Activated CD8-positive, alpha-beta memory T cell treated with anti-CD3 and anti-CD28 coated beads, Interleukin-2, amount 50 U/mL, for 48 hours (primary cell): ENCODE measurements at places on chromosomes 3 and 15.
A peak's percentile ranks its signal among the peaks of the same experiment; 100 is the strongest.

DNA sequence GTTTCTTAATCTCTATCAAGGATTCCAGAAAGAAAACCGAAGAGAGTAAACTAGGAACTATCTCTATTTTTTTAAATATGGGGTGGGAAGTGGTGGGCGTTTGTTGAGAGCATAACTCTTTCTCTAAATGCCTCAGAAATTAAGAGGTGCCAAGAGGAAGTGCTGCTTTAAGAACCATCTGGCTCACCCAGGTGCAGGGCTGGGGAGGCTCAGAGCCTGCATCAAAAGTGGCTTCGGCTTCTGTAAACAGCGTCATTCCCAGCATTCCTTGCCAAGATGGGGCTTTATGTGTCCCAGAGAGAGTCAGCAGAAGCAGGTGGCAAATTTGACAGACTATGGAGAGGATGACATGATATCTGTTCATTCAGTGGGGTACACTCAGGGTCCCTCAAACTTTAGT, 123.3 kb upstream of the BFSP2 start:
- no peak for DNase-seq

DNA sequence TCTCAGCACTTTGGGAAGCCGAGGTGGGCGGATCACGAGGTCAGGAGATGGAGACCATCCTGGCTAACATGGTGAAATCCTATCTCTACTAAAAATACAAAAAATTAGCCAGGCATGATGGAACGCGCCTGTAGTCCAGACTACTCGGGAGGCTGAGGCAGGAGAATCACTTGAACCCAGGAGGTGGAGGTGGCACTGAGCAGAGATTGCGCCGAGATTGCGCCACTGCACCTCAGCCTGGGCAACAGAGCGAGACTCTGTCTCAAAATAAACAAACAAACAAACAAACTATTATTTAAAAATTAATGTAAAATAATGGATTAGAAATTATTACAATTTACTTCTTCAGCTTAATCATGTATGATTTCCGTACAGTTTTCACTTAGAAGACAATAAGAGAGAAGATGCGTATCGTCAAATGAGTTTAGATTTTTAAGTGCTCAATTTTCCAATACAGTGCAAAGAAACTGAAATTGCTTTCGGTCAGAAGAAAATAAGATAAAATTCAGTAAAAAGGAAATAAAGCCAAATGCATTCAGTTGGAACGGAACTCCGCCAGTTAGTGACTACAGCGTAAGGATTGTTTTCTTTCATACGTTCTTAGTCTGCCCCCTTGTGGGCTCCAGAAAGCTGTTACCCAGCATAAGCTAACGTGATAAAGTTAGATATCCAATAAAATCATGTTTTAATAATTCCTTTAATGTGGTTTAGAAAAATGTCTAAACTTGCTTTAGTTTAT, 24.8 kb downstream of the AADAC start:
- no peak for DNase-seq

GRCh38 chr15:39685999-39686613, 96.5 kb downstream of the FSIP1 start:
- no peak for DNase-seq

GRCh38 chr3:55059027-55059629, 131.3 kb upstream of the LRTM1 start:
- no peak for DNase-seq

DNA sequence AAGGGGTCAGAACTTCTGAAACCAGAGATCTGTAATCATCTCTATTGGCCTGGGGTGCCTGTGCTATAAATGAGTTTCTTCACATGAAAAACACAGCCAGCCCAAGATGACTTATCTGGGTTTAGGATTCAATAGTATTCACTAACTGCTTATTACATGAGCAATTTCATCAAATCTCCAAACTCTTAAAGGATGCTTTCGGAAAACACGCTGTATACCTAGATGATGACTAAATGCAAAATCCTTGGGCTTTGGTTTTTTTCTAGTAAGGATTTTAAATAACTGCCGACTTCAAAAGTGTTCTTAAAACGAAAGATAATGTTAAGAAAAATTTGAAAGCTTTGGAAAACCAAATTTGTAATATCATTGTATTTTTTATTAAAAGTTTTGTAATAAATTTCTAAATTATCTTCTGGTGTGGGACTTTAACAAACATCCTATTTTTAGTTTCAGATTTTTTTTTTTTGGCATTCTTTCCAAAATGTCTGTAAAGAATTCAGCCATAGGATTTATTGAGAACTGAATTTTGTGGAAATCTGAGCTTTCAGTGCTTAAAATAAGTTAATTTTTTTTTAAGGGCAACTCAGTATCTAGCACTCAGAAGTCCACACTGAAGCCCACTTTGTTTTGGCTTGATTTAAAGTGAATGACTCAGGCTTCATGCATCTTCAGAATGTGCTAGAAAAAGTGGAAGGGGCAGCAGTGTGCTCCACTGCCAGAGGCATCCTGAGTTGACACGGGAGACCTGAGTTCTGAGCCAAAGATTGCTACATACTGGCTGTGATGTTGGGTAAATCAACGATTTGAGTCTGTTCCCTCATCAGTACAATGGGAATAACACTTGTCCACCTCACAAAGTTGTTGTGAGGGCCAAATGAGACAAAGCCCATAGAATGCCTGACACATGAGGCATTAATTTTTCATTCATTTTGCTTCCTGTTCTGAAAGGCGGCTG, 18.7 kb downstream of the TMEM43 start:
- no peak for DNase-seq

GRCh38 chr15:67826717-67827561, 1.6 kb downstream of the SKOR1 start:
- DNase-seq = no peak

DNA sequence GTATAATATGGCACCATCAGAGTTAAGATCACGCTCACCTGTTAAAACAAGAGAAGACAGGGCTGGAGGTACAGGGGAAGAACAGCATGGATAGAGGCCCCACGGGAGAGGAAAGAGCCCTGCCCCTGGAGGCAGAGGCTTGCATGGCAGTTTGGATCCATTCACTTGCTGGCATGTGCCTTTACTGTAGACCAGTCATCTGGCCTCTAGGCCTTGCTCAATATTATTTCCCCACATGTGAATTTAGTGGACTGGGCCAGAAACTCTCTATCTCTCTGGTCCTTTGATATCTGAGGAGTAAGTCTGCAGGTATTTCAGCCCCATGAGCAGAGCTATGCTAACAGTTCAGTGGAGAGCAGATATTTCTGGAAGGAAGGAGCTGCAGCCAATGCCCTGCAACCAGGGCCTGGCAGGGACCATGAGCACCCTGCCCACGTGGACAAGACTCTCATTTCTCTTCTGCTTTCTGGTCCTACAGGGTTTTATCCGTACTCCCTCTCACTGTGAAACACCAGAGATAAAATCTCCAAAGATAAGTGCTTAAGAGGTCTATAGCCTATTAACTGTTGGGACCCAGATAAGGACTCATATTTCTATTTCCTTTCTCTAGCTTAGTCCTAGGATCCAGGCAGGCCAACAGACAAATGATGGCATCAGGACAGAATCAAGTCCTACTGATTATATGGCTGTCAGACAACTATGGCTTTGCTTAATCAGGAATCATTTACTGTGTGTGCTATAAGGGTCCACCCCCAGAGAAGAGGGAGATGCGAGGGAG, 65.0 kb downstream of the CLDN11 start:
- DNase-seq = no peak

- DNase-seq = no peak
Observed at GRCh38 chr3:138066972-138067371, 48.4 kb downstream of the DZIP1L start.

GRCh38 chr3:144341471-144341870, 369.8 kb downstream of the DIPK2A start:
- DNase-seq = no peak

DNA sequence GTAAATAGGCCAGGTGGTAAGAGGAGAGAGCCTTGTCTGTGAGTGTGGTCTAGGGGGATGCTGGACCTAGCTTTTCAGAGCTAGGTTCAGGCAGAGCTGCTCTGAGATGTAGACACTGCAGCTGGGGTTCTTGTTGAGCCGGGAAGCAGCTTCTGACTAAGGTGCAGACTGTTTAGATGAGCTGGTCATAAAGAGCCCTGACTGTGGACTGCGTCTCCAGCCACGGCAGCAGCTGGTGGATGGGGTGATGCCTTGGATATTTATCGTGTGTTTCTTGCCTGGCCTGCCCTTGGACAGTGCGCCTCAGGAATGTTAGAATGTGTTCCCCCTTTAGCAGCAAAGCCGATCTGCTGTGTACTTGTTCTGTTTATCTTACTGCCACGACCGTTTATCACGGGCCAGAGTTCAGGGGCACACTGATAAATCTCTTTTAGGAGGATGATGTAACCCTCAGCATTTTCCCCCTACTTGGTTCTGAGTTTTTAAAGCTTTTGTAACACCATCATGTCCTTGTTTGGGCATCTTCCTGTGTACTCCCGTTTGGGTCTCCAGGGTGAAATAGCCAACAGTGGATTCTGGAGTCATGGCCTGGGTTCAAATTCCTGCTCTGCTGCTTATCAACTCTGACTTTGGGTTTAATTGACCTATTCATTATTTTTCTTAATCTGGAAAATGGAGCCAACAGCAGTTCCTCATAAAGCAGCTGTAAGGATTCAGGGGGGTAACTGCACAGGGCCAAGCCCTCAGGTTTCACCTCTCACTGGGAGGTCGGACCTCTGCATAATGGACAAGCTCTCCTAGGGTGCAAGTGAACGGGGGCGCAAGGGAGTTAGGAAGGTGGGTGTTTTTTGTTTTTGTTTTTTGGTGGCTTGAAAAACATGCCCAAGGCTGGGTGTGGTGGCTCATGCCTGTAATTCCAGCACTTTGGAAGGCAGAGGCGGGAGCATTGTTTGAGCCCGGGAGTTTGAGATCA, 51.4 kb downstream of the FLNB start:
- no peak for DNase-seq

DNA sequence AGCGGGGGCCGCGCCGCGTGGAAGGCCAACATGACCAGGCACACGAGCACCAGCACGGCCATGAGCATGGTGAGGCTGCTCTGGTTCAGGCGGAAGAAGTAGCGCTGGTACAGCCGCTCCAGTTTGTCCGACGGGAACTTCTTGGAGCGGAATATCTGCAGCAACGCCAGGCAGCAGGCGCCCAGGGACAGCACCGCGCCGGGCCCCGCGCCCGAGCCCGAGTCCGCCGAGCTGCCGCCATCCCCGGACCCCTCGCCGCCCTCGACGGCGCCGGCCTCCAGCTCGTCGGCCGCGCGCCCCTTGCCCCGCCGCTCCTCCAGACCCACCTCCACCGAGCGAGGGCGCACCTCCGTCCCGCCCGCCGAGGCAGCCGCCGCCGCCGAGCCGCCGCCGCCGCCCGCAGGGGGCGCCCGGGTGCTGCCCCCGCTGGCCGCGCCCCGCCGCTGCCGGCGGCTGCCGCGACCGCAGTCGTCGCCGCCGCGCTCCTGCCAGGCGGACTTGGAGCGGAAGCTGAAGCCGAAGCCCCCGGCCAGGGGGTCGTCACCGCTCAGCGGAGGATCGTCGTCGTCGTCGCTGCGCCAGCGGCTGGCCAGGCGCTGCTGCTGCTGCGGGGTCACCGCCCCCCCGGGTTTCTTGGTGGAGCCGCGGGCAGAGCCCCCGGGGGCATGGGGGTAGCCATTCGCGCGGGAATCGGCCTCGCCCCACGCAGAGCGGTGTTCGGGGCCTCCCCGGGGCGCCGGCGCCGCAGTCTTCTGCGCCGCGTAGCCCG, 957 bp downstream of the ADCY5 start:
- DNase-seq = peak; percentile 79

DNA sequence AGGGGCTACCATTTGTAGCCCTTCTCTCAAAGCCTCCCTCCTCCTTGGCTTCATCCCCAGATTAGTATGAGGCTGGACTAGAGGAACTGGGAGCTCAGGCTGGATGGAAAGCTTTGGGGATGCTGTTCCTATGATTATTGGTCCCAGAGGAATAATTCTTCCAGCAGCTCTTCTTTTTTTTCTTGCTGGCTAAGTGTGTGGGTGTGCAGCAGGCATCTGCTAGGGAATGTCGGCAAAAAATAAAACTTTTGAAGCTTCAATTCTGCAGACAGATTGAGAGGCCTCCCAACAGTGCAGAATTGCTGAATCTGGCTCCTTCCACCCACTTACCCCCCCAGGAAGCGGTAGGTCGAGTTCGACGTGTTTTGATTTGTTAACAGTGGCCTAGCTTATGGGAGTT, 138.5 kb upstream of the ANKRD28 start:
- no peak for DNase-seq

- no peak for DNase-seq
Observed at GRCh38 chr15:63463036-63463435, 41.4 kb upstream of the USP3 start.

DNA sequence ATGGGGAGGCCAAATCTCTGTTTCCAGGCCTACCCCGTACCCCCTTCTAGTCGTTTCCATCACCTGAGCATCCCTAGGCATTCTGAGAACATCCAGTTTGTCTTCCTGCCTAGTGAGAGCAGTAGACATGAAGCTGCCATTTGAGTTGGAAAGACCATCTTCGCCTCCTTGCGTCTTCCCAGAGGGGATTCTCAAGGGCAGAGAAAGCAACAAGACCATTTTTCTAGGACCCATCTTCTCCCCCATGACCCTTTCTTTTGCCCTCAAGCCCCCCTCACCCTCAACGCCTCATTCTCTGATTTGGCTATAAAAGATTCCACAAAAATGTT, 148.7 kb upstream of the BHLHE40 start:
- DNase-seq = no peak

GRCh38 chr15:90407871-90408317, 19.9 kb downstream of the IQGAP1 start:
- DNase-seq = no peak

DNA sequence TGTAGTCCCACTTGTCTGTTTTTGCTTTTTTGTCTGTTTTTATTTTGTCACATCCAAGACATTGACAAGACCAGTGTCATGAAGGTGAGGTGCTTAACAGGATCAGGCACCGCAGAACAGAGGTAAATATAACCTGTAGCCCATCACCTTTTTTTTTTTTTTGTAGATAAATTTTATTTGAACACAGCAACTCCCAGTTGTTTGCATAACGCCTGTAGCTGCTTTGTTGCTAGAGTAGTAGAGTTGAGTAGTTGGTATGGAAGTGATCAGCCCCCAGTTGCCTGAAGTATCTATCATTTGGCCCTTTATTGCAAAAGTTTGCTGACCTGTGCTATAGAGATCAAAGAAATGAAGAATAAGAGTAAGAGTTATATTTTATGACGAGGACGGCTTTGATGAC, 135.0 kb downstream of the TCF12 start:
- no peak for DNase-seq

DNA sequence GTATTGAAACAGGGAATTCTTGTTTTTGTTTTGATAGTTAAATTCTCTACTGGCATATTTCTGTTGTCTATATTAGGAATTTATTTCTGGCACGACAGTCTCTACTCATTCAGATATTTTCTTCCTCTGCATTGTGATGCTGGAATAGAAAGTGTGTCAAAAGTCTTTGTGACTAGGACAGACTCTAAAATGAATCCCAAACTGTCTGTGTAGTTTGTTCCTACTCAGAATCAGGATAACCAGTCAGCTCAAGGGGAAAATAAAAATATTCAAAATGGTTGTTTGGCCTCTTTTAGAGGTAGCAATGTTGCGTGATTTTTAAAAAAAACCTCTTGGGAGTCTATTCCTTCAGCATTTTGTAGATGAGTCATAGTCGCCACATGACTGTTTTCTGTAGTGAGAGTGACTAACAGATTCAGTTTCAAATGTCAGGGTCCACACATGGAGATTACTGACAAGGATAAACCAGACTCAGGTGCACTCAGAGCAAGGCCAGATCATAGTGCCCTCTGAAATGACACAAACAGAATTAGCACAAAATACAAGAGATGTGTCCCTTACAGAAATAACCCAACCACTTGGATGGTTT, 13.1 kb downstream of the SLC7A14 start:
- no peak for DNase-seq
